ENCODE measurements at places on chromosomes 1 and 21. TPM values are rescaled to one million over a fixed set of nuclear protein-coding genes. Genes with fewer than 3 reads are reported as not detected.

The MTMR11 gene
- total RNA-seq, result 1.6 TPM

The TNFSF4 gene
- 1.0 TPM for total RNA-seq

The DAB1 gene
- 0.19 TPM for total RNA-seq

The GUCA2B gene
- not detected for total RNA-seq

- H3K36me3 ChIP-seq, result no peaks in the 10 kb centered on the region
- peaks cover 52% of the 10 kb centered on the region for H3K4me1 ChIP-seq
- no peak overlapping the region for H3K4me3 ChIP-seq
- DNase-seq, result peak; percentile 88
Observed at GRCh38 chr1:234970731-234971476, 157.7 kb downstream of the TOMM20 start.

DNA sequence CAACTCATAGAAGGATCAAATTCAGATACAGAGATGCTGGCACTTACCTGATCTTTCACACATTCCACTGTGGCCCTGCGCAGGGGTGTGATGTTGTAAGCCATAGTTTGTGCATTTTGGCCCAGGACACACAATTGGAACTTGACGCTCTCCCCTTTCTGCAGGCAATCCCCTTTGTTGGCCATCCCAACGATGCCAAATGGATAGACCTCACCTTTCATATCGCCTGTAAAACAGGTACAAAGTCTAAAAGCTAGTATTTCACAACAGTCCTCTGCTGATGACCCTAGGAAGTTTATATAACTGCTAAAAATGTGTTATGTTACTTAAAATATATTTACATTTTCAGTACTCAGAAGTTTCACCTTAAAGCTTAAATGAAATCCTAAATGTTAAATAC lies 3.9 kb upstream of the NRAS start:
- no peak overlapping the region for H3K27ac ChIP-seq
- no peak for DNase-seq
- no peak overlapping the region for H3K4me3 ChIP-seq
- H3K36me3 ChIP-seq, result peaks cover 81% of the 10 kb centered on the region
- H3K27me3 ChIP-seq, result no peaks in the 10 kb centered on the region

- no peak overlapping the region for H3K4me3 ChIP-seq
- H3K36me3 ChIP-seq, result no peaks in the 10 kb centered on the region
- DNase-seq, result no peak
- H3K27ac ChIP-seq, result peak overlapping the region; percentile 85
- peaks cover 7% of the 10 kb centered on the region for H3K4me1 ChIP-seq
- H3K27me3 ChIP-seq, result no peaks in the 10 kb centered on the region
Observed at GRCh38 chr1:50175719-50176639, 67.3 kb downstream of the ELAVL4 start.

DNA sequence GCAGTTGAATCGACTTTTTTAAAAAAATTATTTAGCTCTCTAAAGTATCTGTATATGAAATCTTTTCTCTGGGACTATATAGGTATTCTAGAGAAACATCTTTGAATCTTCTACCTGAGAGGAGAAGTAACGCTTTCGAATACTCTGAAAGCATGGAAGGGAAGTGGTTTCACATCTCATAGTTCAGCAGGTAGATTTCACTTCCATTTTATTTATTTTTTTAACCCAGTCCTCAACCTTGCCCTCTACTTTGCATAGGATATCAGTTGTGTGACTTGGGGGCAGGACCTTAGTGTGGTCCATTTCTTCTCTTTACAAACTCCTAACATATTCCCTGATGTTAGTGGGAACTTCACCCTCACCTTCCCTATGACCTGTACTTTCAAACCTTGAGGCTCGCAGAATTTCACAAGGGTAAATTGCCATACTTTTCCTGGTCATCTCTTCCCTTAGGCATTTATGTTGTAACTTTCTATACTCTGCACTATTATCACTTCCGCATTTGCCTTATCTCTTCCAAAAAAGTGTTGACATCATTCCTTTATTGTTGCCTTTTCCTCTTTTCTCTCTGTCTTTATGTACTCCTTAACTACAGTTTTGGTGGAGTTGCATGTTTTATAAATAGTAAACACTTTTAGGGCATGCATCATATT lies 1208.5 kb upstream of the ADGRL4 start:
- DNase-seq, result no peak
- no peak overlapping the region for H3K27ac ChIP-seq
- no peaks in the 10 kb centered on the region for H3K36me3 ChIP-seq
- no peaks in the 10 kb centered on the region for H3K4me1 ChIP-seq

DNA sequence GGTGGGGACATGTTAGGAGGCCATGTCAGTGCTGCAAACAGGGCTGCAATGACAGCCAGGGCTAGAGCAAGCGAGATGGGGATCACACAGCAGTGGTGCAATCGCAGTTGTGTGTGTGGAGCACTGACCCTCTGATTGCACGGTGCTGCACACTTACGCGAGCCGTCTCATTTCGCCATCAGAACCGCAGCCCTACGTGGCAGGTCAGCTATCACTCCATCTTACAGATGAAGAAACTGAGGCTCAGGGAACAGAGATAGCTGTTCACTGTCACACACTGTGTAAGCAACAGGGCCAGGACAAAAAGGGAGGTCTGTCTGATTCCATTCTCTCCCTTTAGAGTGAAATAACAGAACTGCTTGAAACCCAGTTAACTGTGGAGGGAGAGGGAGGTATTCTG lies 104.8 kb upstream of the SLC45A1 start:
- no peaks in the 10 kb centered on the region for H3K36me3 ChIP-seq
- peaks cover 19% of the 10 kb centered on the region for H3K4me1 ChIP-seq
- no peak overlapping the region for H3K4me3 ChIP-seq
- H3K27ac ChIP-seq, result no peak overlapping the region
- no peaks in the 10 kb centered on the region for H3K27me3 ChIP-seq

DNA sequence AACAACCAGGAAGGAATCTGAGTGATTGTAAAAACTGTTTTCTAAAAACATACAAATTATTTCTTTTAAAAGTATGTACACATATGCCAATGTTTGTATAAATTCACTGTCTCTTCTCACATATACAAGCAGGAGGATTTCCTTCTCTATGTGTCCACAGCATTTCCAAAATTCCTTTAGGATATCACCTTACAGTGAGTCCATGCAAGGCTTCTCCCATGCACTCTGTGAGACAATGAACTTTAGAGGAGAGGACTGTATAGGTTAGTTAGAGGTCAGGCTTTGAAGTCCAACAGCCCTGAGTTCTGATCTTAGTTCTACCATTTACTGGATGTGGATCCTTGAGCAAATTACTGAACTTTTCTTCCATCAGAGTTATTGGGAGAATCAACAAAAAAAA lies 34.1 kb upstream of the USH2A start:
- no peaks in the 10 kb centered on the region for H3K4me1 ChIP-seq
- no peaks in the 10 kb centered on the region for H3K36me3 ChIP-seq
- H3K27ac ChIP-seq, result no peak overlapping the region
- DNase-seq, result no peak
- H3K4me3 ChIP-seq, result no peak overlapping the region

DNA sequence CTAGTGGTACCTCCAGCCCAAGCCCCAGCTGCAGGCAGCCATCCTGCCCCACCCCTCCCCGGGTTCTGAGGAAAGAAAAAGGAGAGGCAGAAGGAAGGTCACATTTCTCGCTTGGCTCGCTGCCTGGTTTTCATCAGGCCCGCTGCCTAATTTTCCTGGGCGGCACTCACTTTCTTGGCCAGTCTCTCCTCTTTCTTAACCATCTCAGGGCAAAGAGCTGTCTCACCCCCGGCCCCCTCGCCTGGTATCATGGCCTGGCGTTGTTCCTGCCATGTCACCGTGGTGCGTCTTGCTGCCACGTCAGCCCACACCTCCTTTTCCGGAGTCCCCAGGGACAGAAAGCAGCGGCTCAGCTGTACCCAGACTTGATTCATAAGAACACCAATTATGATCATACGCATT lies 26.6 kb upstream of the CASZ1 start:
- no peaks in the 10 kb centered on the region for H3K27me3 ChIP-seq
- no peaks in the 10 kb centered on the region for H3K4me1 ChIP-seq
- H3K27ac ChIP-seq, result peak overlapping the region; percentile 85
- H3K4me3 ChIP-seq, result no peak overlapping the region
- DNase-seq, result no peak

- no peak overlapping the region for H3K4me3 ChIP-seq
- no peaks in the 10 kb centered on the region for H3K27me3 ChIP-seq
- no peaks in the 10 kb centered on the region for H3K36me3 ChIP-seq
- DNase-seq, result no peak
- peak overlapping the region; percentile 33 for H3K27ac ChIP-seq
Observed at GRCh38 chr1:60746278-60746791, 336.0 kb upstream of the NFIA start.

- H3K4me1 ChIP-seq, result no peaks in the 10 kb centered on the region
- H3K27me3 ChIP-seq, result no peaks in the 10 kb centered on the region
- H3K36me3 ChIP-seq, result no peaks in the 10 kb centered on the region
- DNase-seq, result no peak
Observed at GRCh38 chr1:153174624-153175023, 23.9 kb upstream of the SPRR2G start.

DNA sequence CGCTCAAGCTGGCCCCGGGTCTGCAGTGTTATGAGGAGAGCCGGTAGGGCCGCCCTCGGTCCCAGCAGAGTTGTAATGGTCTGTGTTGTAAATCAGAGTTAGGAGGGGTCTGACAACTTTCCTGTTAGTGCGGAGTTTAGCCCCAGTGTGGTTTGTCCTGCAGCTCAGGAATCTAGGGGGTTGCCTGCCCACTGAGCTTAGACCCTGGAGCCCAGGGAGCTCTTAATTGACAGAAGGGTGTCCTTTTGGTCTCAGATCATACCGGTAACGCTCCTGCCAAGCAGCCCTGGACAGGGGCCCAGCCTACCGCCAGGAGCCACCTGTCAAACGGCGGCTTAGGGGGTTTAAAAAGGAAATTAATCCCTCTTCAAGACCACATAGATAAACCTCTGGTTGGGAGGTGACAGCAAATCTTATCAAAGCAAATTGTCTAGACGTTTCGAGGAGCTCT lies 164.4 kb downstream of the DYRK1A start:
- no peaks in the 10 kb centered on the region for H3K36me3 ChIP-seq
- H3K27ac ChIP-seq, result peak overlapping the region; percentile 87
- no peaks in the 10 kb centered on the region for H3K27me3 ChIP-seq

DNA sequence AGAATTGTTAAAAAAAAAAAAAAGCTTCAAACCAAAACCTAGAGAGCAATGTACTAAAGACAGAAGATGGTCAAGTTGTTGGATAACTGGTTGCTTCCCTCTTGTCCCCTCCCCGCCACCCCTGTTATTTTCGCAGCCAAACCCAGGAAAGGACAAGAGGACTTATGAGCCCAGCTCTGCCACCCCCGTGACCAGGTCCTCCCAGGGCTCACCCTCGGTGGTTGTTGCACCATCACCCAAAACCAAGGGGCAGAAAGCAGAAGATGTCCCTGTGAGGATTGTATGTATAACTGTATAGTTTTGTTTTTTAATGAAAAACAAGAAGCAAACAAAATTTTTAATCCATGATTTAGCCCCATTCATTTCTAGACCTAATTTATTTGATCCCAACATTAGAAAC lies 69.4 kb downstream of the VPS26C start:
- no peak overlapping the region for H3K4me3 ChIP-seq
- no peaks in the 10 kb centered on the region for H3K27me3 ChIP-seq
- no peak overlapping the region for H3K27ac ChIP-seq
- H3K4me1 ChIP-seq, result no peaks in the 10 kb centered on the region

- H3K36me3 ChIP-seq, result no peaks in the 10 kb centered on the region
- no peak overlapping the region for H3K4me3 ChIP-seq
- H3K4me1 ChIP-seq, result peaks cover 58% of the 10 kb centered on the region
- peak overlapping the region; percentile 52 for H3K27ac ChIP-seq
- no peak for DNase-seq
Observed at GRCh38 chr1:201554789-201555592, 16.1 kb downstream of the NAV1 start.

GRCh38 chr1:15246960-15247614 lies at the start of gene FHAD1:
FHAD1 (plus strand) TSS chr1:15247223; CDS start chr1:15251785, 4,562 bp downstream.
- H3K4me1 ChIP-seq, result peaks cover 15% of the 10 kb centered on the region
- H3K4me3 ChIP-seq, result peak within 1 kb of the TSS; percentile 28
